ENCODE measurements at places on chromosomes 3 and 15.

DNA sequence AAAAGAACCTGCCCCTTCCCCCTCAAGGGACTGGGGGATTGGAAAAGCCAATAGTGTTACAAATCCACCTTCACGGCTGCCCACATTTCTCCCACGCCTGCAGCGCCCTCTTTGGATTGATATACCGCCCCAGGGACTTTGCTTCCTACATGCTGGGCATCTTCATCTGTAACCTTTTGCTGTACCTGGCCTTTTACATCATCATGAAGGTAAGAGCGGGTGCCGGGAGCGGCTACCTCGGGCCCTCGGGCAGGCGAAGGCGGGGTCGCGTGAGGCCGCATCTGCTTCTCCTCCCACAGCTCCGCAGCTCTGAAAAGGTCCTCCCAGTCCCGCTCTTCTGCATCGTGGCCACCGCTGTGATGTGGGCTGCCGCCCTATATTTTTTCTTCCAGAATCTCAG, 73.1 kb downstream of the USF3 start:
- DNase-seq, result no peak

GRCh38 chr3:155608228-155608920, 136.5 kb downstream of the PLCH1 start:
- DNase-seq, result no peak

DNA sequence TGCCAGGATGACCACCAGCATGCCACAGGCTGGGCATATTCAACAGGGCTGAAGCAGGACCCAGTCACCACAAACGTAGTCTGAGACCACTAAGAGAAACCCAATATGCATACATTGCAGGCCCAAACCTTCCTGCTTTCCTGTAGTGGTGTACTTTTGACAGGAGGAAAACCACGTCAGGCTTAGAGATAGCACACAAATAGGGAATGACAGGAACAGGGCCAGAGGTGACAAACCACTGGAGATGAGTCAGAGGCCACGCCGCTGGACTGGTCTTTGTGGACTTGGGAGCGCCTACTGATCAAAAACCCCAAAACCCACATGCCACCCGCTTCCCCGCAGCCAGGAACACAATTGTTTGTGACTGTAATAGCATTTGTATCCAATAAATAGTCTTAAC, 3.6 kb upstream of the EFCAB12 start:
- DNase-seq, result no peak

- DNase-seq, result no peak
These were observed 785 bp downstream of the MFSD1 start for GRCh38 chr3:158802409-158803268.

DNA sequence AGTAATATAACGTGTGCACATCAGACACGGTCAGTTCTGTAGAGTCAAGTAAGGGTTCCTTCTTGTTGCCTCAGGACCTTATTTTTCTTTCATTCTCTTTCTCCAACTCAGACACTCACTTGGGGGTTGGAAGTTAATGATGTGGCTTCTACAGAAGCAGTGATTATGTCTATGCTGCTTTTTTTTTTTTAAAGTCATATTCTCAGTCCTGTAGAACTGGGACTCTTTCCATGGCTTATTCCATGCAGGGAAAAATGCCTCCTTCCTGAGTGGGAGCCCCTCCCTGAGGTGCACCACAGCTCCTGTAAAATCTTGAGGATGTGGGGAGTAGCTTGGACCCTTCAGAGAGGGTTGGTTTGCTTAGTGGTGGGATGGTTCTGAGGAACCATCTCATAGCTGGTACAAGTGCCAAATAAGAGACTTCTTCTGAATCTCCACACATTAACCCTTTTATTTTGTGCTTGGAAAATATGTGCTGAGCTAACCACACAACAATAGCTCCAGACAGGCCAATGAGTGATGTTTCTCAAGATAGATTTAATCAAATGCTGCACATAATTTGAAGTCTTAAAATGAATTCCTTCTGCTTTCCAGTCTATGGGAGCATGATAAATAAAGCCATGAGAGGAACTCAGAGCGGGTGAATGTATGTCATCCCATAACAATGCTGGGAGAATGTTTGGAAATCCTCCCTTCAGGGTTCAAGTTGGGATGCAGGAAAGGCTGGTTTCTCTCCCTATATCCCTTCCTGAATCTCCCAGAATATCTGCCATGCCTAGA, 23.3 kb upstream of the FSTL1 start:
- DNase-seq, result no peak

- DNase-seq, result no peak
These were observed 324.7 kb upstream of the SLCO3A1 start for GRCh38 chr15:91528801-91529200.

DNA sequence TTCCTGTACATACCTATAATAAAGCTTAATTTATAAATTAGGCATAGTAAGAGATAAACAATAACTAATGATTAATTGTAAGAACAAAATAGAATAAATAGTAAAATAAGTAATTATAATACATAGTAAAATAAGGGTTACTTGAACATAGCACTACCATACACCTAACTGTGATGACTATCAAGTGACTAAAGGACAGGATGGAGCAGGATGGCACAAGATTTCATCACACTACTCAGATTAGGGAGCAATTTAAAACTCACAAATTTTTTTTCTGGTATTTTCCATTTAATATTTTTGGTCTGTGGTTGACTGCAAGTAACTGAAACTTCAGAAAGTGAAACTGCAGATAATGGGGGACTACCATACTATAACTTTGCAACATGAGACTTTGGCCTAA, 14.8 kb downstream of the RFX7 start:
- no peak for DNase-seq

GRCh38 chr3:159802864-159803263, 185.8 kb upstream of the IL12A start:
- no peak for DNase-seq

DNA sequence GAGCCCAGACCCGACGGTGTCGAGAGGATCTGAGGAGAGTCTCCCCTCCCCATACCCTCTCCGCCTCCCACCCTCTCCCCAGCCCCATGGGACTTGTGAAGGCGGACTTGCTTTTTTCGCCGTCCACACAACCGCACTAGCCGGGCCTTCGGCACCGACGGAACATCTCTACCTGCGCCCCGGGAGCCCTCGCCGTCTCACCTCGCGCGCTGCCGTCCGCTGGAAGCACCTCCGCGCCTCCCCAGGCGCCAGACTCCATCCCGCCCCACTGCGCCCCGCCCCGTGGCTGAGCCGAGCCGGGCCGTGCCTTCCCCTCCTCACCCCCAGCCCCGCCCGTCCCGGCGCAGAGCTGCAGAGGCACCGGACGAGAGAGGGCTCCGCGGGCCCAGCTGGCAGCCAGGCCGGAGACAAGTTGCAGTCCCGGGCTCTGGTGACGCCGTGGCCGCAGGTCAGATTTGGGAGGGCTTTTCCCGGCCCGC, at the start of the genes DUOX1 and DUOXA1:
Gene DUOX1 (plus strand): TSS at position 344 of the 479 bp plus-strand sequence. CDS start 1,973 bp downstream, outside the sequence.
Gene DUOXA1 (minus strand): TSS at position 229 of the 479 bp plus-strand sequence. CDS start 6,865 bp downstream, outside the sequence.
- peak; percentile 61 for DNase-seq

DNA sequence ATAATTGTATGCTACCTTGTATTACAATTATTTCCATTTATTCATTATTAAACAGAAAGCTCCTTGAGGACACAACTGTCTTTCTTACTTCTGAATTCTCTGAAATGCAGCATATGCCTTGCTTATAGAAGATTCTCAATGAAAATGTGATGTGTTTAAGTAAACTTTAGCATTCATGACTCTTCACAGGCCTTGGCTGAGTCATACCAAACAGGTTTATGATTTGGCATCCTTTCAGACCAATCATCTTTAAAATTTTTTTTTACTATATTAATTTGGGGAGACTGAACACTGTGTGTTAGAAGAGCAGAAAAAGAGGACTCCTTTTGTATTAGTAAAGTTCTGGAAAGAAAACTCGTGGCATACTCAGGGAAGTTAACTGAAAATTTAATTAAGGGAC, 6.4 kb upstream of the GALK2 start:
- no peak for DNase-seq

DNA sequence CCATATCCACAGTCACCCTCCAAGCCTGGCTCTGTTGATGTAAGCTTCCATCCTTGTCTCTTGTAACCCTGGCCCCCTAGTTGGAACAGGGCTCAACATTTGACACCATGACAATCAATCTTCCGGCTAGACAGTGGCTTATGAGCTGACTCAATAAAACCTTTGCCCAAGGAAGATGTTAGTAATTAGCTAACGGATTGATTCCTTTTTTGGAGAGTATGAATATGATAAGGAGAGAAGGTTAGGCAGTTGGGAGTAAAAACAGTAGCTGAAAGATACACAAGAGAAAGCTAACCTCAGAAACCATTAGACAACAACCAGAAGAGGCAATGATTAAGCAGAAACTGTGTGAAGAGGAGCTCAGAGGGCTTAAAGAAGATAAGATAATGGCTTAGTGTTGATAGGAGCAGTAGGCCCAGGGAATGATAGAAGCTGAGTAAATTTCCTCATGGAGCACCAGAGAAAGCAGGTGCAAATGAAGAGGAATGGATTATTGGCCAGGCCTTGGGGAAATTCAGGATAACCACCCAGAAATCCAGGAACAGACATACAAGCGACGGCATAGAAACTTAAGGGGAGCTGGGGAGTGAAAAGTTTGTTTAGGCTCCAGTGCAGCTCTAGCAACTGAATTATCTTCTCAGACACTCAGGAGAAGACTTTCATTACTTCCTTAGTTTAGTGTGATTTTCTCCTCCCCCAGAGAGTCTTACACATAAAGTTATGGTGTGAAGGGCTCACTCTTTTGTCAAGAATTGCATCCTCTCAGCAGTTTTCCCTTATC, 7.8 kb upstream of the RFX7 start:
- DNase-seq, result no peak

DNA sequence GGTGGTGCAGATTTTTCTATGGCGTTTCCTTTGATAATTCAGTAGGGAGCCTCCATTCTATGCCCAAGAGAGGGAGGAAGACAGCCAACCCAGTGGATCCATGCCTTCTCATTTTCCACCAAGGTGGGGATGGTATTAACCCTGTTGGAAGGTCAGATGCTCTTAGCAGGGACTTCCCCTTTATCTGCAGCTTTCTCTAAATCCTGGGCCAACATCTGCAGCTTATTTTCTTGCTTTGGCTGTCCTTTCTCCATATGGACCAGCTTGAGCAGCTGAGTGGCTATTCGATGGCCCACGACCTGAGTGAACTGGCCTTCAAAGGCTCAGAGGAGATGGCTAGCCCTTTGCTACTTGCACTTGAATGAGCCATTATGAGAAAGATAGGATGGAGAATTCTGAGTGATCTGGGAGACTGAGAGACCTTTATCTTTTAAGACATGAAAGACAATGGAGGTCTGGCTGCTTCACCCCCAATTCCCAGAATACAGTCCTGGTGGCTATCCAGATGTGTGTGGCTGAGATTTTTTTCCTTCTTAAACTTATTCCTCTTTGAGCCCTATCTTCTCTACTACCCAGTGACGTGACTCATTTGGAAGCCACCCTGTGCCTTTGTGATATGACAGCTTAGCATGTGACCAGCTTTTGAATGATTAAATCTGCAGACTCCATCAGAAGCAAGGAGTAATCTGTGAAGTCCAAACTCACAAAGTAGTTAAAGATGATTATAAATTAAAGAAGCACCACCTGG, 39.6 kb upstream of the TRAK1 start:
- peak; percentile 46 for DNase-seq

GRCh38 chr15:27201425-27201824, 230.4 kb downstream of the GABRG3 start:
- DNase-seq, result no peak

GRCh38 chr3:197829397-197830045, 38.5 kb downstream of the LRCH3 start:
- DNase-seq, result no peak

- no peak for DNase-seq
These were observed 67.7 kb downstream of the RARB start for GRCh38 chr3:25495726-25496253.

GRCh38 chr3:189040656-189041335, 131.0 kb upstream of the TPRG1 start:
- DNase-seq, result peak; percentile 33

GRCh38 chr3:184656829-184657681, 54.8 kb downstream of the MAGEF1 start:
- no peak for DNase-seq

GRCh38 chr15:70121624-70122302, 24.0 kb upstream of the TLE3 start:
- DNase-seq, result peak; percentile 87

DNA sequence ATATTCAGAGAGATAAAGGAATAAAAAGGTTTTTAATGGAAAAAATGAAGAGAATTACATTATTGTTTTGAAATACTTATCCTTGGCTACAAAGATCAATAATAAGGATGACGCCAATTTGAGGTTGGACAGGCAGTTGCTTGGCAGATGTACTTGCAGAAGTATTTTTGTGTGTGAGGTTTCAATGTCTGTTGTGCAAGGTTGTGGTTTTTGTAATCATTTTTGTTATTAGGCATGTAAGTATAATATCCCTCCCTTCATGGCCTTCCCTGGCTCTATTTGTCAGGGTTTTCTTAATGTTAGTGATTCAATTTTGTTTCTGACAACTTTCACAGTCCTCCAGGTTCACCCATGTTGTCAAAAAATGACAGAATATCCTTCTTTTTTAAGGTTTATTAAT, 105.9 kb downstream of the OTOL1 start:
- no peak for DNase-seq

DNA sequence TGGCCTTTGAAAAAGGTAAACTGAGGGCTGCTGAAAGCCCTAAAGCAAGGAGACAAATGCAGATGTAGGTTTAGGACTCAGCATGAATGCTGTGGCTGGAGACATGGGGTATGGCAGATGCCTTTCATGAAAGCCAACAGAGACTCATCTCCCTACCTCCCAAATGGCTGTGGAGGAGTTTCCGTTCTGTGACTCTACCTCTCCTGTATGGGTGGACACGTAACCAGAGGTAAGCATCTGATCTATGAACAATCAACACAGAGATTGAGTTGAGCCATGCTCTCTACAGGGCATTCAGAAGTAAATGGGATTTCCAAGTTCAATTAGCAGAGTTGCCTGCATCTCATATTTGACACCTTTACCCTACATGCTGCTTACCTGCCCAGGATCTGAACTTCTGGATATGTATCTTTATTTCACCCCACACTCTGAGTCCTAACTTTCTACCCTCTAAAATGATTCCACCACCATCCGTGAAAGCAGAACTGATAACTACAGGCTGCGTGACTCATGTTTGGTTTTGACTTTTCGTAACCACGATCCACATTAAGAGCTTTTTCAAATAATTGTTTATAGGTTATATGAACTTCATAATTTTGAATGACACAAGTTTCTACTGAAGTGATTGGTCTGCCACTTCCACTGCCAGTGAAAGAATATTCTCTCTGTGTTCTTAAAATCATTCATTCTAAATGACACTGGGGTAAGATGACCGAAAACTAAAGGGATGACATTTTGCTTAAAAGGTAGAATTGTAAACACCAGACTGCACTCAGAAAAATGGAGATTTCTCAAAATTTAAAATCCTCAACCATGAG, 1058.7 kb downstream of the FHIT start:
- DNase-seq, result no peak

All from foreskin fibroblast (primary cell).